Type B pancreatic cell (in vitro differentiated cells): ENCODE measurements at places on chromosomes 13 and 19. TPM values are rescaled to one million over a fixed set of nuclear protein-coding genes. Genes with fewer than 3 reads are reported as not detected.
A peak's percentile ranks its signal among the peaks of the same experiment; 100 is the strongest.

The ADGRE3 gene
- total RNA-seq, result not detected in 2 replicates

GRCh38 chr19:11434703-11435056 lies 241 bp downstream of the ODAD3 start:
- H3K36me3 ChIP-seq, result peaks cover 7% of the 10 kb centered on the region
- H3K27ac ChIP-seq, result peak overlapping the region; percentile 99
- no peaks in the 10 kb centered on the region for H3K4me1 ChIP-seq

The ANO8 gene
- total RNA-seq, result 38.4 and 51.3 TPM in 2 replicates

GRCh38 chr13:104477261-104477660 lies 1411.0 kb upstream of the SLC10A2 start:
- H3K4me3 ChIP-seq, result no peak overlapping the region
- no peak overlapping the region for H3K27ac ChIP-seq
- no peaks in the 10 kb centered on the region for H3K4me1 ChIP-seq
- H3K36me3 ChIP-seq, result no peaks in the 10 kb centered on the region
- no peak for DNase-seq
- no peaks in the 10 kb centered on the region for H3K27me3 ChIP-seq

GRCh38 chr13:111638233-111638632 lies 317.8 kb downstream of the TEX29 start:
- no peak overlapping the region for H3K27ac ChIP-seq
- no peaks in the 10 kb centered on the region for H3K4me1 ChIP-seq
- DNase-seq, result no peak
- H3K36me3 ChIP-seq, result no peaks in the 10 kb centered on the region
